A549 treated with ZK216348 at 1 μM for 4 hours (cell line): ENCODE measurements at places on chromosomes 1 and 21. TPM values are rescaled to one million over a fixed set of nuclear protein-coding genes. Genes with fewer than 3 reads are reported as not detected.

ELAVL4 gene
- total RNA-seq = 0.07 TPM in 1 of 5 replicates, not detected in the others

SNIP1 gene
- total RNA-seq = 8.3 to 13.6 TPM (median 10.8 TPM) in 5 replicates

LIPI gene
- not detected in 5 replicates for total RNA-seq

LAD1 gene
- total RNA-seq = 0.75 to 1.1 TPM (median 0.96 TPM) in 5 replicates

KIF2C gene
- 36.6 to 42.0 TPM (median 40.4 TPM) in 5 replicates for total RNA-seq

FMO5 gene
- total RNA-seq = 0.08 to 0.68 TPM (median 0.38 TPM) in 5 replicates

KRTAP7-1 gene
- not detected in 5 replicates for total RNA-seq

TMPRSS15 gene
- not detected in 5 replicates for total RNA-seq

PLA2G2F gene
- not detected in 5 replicates for total RNA-seq

SLAMF7 gene
- total RNA-seq = 1.1 to 2.9 TPM (median 1.4 TPM) in 5 replicates

NUF2 gene
- total RNA-seq = 22.4 to 36.9 TPM (median 27.6 TPM) in 5 replicates

CRYBG2 gene
- 0.90 to 2.6 TPM (median 1.3 TPM) in 5 replicates for total RNA-seq

CD53 gene
- not detected in 5 replicates for total RNA-seq

TMPRSS2 gene
- total RNA-seq = 0.07 TPM in 1 of 5 replicates, not detected in the others

RNF207 gene
- 7.9 to 22.6 TPM (median 13.3 TPM) in 5 replicates for total RNA-seq

OVAAL gene
- total RNA-seq = 0.18 TPM in 1 of 5 replicates, not detected in the others

CLCA4 gene
- not detected in 5 replicates for total RNA-seq

RGS7 gene
- total RNA-seq = not detected in 5 replicates
